Esophagus squamous epithelium (tissue), 5 donors: ENCODE measurements at places on chromosomes 1 and 21.

- no peak for DNase-seq
Observed at GRCh38 chr1:6958407-6959030, 173.3 kb downstream of the CAMTA1 start.

GRCh38 chr21:31366825-31367224 is 22.8 kb upstream of the TIAM1 start:
- no peak for DNase-seq

- no peak for DNase-seq
Observed at GRCh38 chr21:26457817-26458216, 115.3 kb downstream of the CYYR1 start.

GRCh38 chr21:35099310-35099709 is 50.2 kb upstream of the RUNX1 start:
- DNase-seq, result no peak

DNA sequence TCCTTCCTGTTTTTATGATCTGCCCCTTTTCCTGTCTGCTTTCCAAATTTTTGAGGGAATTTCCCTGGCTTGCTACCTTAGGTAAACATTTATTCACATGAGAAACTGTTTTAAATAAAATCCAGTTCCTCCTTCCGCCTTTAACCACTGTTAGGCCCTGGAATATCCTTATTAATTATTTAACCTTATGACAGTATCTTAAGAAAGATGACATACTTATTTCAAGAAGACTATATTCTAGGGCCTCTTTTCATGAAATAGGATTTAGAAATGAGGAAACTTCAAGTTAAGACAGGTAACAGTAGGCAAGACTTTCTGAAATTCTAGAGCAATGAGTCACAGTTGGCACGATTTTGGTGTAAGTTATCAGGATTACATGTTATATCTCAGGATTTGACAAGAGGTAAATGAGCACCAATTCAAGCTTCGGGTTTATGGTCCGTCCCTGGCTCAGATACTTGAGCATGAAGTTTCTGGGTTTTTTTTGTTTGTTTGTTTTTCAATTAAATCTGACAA is 2.0 kb upstream of the TNFSF18 start:
- DNase-seq, result no peak

- DNase-seq, result no peak
Observed at GRCh38 chr1:8523666-8524206, 205.8 kb downstream of the SLC45A1 start.
